Foreskin keratinocyte (primary cell): ENCODE measurements at places on chromosomes 12 and 14. TPM values are rescaled to one million over a fixed set of nuclear protein-coding genes. Genes with fewer than 3 reads are reported as not detected.

IFNG-AS1 gene
- not detected in 2 replicates for total RNA-seq

DPPA3 gene
- total RNA-seq, result not detected in 2 replicates

DNA sequence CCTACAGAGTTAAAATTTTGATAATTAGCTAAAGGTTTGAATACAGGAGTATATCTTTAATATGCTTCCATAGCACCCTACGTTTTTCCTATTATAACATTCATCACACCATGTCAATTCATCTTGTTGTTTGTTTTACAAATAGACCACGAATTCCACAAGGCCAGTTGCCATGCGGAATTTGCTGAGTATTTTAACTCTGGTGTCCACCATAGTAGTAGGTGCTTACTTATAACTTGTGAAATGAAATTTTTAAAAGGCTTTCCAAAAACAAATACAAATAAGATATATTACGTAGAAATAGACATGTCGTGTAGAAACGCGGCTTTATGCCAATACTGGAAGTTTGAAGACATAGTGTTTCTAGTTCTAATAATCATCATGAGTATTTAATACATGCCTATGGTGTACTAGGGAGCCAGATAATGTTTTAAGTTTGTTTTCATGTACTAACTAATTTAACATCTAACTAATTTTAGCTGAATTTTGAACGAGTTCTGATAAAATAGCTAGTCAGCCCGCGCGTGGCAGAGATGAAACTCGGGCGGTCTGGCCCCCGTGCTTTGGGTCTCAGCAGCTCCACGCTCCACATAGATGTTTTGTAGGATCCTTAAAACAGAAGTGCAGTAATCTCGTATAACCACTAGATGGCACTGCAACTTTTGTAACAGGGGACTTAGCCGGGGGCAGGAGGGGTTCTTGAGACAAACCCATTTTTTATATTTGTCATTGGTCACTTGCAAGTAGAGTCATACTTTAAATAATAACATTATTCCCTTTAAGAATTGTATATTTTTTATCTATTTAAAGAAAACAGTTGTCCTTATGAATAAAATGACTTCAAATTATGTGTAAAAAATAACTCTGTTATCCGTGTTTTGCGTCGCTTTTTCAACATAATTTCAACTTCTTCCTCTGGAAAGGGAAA, 10.2 kb downstream of the CD69 start:
- DNase-seq, result peak; percentile 28

DNA sequence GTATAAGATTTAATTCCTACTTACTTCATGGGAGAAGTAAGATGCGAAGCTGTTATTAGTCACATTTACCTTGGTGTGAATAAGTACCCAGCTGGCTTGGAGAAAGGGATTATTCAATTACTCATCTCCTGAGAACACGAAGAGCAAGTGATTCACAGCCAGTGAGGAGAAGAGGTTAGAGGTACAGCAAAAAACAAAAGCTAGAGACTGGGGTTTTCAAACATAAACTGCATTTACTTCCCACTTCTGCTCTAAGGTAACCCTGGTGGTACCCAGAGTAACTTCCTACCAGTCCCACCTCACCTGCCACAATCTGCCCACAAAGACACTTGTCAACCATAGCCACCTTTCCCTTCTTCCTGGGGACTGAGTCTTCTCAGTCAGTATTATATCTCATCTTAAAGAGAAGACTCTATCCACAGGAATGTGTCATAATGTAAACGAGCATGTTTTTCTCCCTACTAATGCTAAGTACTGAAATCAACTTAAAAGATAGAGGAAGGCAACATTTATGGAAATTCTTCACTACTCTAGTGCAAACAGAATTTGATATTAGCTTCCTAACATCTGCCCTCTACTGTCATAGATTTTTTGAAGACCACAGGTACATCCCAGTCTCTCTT, 6.0 kb upstream of the IL22 start:
- peak; percentile 96 for DNase-seq
